GM23338 (cell line): ENCODE measurements at places on chromosomes 7 and 10. TPM values are rescaled to one million over a fixed set of nuclear protein-coding genes. Genes with fewer than 3 reads are reported as not detected.

DNA sequence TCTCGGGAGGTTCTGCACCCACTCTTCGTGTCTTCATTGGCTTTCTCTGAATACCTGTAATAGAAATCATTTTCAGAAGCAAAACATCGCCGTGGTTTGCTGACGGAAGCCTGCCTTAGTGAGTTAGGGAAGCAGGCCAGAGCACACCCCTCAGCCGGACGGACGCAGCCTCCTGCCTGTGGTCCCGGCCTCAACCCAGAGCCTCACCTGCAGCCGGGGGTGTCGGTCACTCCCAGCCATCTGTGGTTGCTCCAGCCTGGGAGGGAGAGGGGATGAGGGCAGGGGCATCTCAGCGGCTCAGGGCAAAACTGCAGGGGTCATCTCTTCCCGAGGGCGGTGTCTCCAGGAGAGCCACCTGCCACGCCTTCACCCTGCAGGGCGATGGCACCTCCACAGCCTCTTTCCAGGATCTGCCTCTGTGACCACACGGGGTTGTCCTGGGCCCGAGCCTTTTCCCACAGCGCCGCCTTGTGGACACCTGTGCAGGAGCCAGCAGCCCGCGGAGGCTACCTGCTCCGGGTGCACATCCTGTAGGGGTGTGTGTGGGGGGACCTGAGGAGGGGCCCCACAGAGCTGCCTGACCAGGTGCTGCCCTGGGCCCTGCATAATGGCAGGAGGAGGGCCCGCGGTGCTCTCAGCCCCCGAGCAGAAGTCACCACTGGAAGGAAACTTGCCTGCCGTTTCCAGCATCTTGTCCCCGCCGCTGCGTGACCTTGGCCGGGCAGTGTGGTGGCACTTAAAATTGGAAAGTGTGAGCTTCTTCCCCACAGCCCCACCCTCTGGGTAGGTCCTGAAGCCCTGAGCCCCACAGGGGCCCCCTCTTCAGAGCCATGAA, 21.6 kb upstream of the AP5Z1 start:
- no peaks in the 10 kb centered on the region for H3K36me3 ChIP-seq
- H3K4me3 ChIP-seq, result no peak overlapping the region
- no peaks in the 10 kb centered on the region for H3K4me1 ChIP-seq
- no peaks in the 10 kb centered on the region for H3K27me3 ChIP-seq

DNA sequence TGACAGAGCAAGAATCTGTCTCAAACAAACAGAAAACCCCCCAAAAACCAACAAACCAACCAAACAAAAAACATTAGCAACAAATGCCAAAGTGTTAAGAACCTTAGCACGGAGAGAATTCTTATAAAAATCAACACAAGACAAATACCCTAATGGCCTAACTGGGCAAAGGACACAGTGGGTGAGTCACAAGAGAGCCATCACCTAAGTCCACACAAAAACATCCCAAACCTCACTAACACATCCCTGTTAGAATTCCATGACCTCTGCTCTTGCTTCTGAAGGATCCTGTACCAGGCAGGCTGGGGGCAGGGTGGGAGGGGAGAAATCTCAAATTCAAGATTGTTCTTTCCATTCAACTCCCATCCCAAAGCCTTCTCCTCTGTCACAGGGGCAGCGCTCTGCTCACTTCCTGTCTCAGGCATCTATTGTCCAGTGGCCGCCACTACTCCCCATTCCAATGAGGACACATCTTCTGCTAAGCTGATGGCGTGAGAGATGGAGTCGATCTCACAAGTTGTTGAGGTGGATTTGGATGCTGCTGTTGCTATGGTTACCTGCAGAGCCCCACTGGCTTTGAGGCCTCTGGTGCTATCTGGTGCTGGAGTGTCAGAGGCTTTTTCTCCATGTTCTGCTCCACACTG, 9.2 kb downstream of the IL15RA start:
- H3K4me1 ChIP-seq, result no peaks in the 10 kb centered on the region
- DNase-seq, result no peak
- no peak overlapping the region for H3K4me3 ChIP-seq
- no peak overlapping the region for H3K27ac ChIP-seq

GRCh38 chr10:2351566-2351965, 614.2 kb upstream of the ADARB2 start:
- no peak overlapping the region for H3K4me3 ChIP-seq
- no peaks in the 10 kb centered on the region for H3K36me3 ChIP-seq
- no peak overlapping the region for H3K27ac ChIP-seq
- no peaks in the 10 kb centered on the region for H3K27me3 ChIP-seq

NXPH1 gene
- 0.45 and 0.77 TPM in 2 replicates for polyA plus RNA-seq

CUBN gene
- 0.06 and 0.47 TPM in 2 replicates for polyA plus RNA-seq
